ENCODE measurements at places on chromosomes 3 and 15.

DNA sequence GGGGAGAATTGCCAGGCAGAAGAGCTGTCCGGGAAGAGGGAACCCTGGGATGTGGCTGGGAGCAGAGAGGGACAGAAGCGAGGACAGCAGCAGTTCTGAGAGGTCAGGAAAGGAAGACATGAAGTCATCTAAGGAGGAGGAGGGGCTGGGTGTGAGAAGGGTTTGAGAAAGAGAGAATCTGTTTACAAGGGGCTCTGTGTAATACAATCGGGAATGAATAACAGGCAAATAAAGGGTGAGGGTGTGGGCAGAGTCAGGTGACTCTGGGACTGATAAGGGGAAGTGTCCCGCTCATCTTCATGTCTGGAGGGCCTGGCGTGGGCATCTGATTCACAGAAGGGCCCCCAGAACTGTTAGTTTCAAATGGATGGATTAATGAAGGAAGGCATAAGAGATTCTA is 191.3 kb downstream of the XXYLT1 start:
- no peak for DNase-seq

GRCh38 chr3:190065204-190065603 is 55.5 kb downstream of the P3H2 start:
- DNase-seq = no peak

- DNase-seq = no peak
These were observed 209.5 kb downstream of the ZIC1 start for GRCh38 chr3:147618691-147619090.

- no peak for DNase-seq
These were observed 328.7 kb downstream of the ZBBX start for GRCh38 chr3:167051421-167051820.

DNA sequence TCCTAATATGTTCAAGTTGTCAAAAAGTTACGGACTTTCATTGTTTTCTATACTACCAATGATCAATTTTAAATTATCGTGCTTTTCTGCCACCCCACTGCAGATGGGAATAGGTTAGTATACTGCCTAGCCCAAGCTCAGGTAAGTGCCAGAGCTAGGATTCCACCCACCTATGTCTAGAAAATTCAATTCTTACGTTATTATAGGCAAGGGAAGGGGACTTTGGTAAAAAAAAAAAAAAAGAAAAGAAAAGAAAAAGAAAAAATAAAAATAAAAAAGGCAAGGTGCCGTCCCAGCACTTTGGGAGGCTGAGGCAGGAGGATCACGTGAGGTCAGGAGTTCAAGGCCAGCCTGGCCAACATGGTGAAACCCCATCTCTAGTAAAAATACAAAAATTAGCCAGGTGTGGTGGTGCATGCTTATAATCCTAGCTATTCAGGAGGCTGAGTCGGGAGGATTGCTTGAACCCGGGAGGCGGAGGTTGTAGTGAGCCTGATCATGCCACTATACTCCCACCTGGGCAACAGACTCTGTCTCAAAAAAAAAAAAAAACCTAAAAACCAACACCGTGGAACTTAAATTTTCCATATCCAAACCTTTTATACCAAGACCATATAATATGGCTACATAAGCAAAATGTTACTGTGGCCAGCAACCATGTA is 1.3 kb downstream of the RPL22L1 start:
- DNase-seq = no peak

Measured in H4 (cell line).